Spleen (tissue), 13 donors: ENCODE measurements at places on chromosomes 4 and X.

GRCh38 chr4:170672381-170672965 lies 582.7 kb upstream of the AADAT start:
- H3K4me3 ChIP-seq = no peak overlapping the region
- H3K4me1 ChIP-seq = no peaks in the 10 kb centered on the region
- no peaks in the 10 kb centered on the region for H3K27me3 ChIP-seq
- DNase-seq = no peak
- no peaks in the 10 kb centered on the region for H3K36me3 ChIP-seq

DNA sequence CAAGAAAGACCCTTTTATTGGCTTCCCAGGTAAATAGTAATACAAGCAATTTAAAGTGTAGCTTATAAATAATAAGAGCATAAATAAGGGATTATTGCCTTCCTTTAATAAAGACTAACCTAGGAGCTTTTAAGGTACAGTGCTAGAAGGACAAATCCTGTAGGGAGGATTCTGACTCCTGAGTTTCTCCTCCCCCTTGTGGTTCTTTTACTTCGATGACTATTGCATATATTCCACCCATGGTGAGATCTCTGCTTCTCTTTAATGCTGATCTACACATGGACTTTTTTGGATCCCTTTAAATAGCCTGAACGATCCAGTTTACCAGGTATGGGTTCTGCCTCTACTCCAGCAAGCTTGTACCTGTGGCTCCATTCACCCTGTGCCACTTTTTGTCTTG lies 2.5 kb downstream of the GALNT7 start:
- peaks cover 53% of the 10 kb centered on the region for H3K4me1 ChIP-seq
- H3K27me3 ChIP-seq = no peaks in the 10 kb centered on the region
- H3K27ac ChIP-seq = no peak overlapping the region
- H3K4me3 ChIP-seq = no peak overlapping the region
- DNase-seq = no peak

DNA sequence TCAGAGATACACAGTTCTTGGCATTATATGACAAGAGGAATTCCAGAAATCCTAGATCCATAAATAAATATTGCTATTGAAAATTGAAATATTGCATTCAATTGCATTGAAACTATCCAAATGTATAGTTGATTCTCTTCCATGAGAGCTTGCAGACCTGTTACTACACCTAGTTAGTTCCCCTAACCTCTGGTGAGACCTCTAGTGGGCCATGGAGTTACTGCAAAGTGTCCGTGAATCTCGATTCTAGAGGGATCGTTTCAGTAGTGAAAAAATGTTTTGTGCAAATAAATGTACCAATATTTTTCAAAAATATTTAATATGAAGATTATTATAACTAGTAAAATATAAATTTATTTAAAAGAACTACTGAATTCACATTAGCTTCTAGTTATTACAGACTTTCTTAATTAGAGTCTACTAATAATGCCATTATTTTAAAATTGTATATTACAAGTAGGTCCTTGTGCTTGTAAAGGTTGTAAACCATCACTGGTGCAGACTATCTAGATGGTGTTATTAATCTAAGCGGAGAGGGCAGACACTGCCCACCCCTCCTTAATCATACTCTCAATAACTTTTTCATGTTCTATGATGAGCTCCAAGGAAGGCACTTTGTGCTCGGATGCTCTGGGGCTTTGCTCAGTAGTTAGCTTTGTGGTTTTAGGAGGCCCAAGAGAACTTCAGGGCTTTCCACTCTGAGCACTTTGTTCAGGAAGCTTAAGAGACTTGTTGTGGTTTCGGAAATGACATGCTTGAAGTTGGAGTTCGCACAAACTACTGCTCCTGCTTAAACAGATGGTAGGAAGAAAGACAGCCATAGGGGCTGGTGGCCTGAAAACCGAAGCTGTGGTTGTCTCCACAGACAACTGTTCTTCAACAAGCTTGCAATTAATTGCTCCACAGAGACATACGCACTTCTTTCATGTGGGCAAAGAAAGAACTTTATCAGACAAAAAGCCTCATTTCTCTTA lies 42.8 kb downstream of the IL21 start:
- H3K4me3 ChIP-seq = no peak overlapping the region
- no peak for DNase-seq
- H3K27me3 ChIP-seq = no peaks in the 10 kb centered on the region
- H3K4me1 ChIP-seq = no peaks in the 10 kb centered on the region
- H3K36me3 ChIP-seq = no peaks in the 10 kb centered on the region
- peak overlapping the region; percentile 64 for H3K27ac ChIP-seq

DNA sequence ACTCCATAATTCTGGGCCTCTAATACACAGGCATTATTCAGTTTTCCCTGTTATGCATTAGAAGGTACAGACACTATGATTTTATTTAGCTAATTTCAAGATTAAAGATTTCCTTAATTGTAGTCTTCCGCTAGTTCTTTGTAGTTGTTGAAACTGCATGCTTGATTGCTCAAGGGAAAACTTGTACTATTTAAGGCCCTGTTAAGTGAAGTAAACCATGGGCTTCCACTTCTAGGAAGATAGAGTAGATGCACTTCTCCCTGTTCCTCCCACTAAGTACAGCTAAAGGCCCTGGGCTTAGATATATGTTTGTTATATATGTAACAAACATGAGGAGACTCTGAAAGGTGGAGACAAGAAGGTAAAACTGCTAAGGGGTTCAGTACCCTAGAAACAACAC lies 215.8 kb upstream of the LEF1 start:
- H3K4me3 ChIP-seq = no peak overlapping the region
- H3K27ac ChIP-seq = no peak overlapping the region
- no peak for DNase-seq
- no peaks in the 10 kb centered on the region for H3K36me3 ChIP-seq
- no peaks in the 10 kb centered on the region for H3K4me1 ChIP-seq
- H3K27me3 ChIP-seq = no peaks in the 10 kb centered on the region

- DNase-seq = no peak
- no peak overlapping the region for H3K27ac ChIP-seq
- no peaks in the 10 kb centered on the region for H3K27me3 ChIP-seq
- H3K4me1 ChIP-seq = no peaks in the 10 kb centered on the region
These were observed 62.7 kb upstream of the FAM47B start for GRCh38 chrX:34879886-34880285.

GRCh38 chr4:156875055-156875454 lies 96.5 kb downstream of the PDGFC start:
- no peak overlapping the region for H3K4me3 ChIP-seq
- H3K27ac ChIP-seq = no peak overlapping the region
- no peaks in the 10 kb centered on the region for H3K36me3 ChIP-seq

DNA sequence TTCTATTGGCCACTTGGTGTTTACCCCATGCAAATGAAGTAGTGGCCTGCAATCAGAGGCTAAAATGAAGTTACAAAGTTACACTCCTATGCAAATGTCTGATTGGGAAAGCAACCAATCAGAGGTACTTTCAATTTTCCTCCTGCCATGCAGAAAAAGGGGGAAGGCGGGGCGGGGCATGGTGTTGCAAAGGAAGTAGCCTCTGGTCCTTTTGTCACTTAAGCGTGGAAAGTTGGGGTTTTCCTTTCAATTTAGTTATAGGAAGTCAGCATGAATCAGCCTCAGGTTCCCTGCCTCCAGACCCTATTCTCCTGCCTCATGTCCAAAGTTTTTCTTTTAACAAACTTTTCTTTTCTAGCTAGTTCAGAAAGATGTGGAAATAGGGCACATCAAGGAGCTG lies 69.3 kb downstream of the GPC4 start:
- DNase-seq = no peak
- H3K4me1 ChIP-seq = no peaks in the 10 kb centered on the region
- H3K4me3 ChIP-seq = no peak overlapping the region
- no peaks in the 10 kb centered on the region for H3K36me3 ChIP-seq
- no peaks in the 10 kb centered on the region for H3K27me3 ChIP-seq

DNA sequence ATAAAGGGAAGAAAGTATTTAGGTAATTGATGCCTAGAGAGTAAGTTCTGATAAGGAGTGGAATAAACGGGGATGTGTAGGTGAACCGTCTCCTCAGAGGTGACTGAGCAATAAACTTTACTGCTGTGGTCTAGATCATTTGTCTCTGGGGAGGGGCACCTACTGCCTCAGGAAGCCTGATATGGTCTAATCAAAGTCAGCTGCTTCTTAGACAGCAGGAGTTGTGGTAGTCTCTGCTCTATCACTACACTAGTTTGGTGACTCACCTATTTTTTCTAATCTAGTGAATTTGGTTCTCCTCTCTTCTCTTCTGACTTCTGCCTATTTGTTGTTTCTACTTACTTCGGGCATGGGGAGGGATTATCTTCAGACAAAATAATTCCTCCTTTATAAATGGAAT lies 95.1 kb upstream of the STIM2 start:
- H3K27ac ChIP-seq = no peak overlapping the region
- no peak overlapping the region for H3K4me3 ChIP-seq
- H3K27me3 ChIP-seq = no peaks in the 10 kb centered on the region
- peaks cover 11% of the 10 kb centered on the region for H3K4me1 ChIP-seq

DNA sequence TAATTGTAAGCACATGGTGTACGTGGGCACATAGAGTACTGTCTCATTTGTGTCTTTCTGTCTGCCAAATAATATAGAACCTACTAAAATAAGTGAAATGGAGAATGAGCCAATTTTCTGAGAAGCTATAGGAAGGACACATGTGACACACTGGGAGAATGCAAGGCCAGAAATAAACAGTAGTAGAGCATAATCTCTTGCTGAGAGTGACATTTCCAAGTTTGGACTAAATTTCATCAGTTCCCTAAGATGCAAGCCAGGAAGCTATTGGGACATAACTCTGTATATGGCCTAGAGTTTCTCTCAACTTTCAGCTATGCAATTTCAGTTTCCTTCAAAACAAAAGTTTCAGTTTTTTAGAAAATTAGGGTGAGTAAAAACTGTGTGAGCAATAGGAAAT lies 638.7 kb downstream of the PCDH18 start:
- H3K27me3 ChIP-seq = no peaks in the 10 kb centered on the region
- H3K4me1 ChIP-seq = no peaks in the 10 kb centered on the region
- H3K27ac ChIP-seq = no peak overlapping the region
- DNase-seq = no peak
- no peaks in the 10 kb centered on the region for H3K36me3 ChIP-seq

- H3K27me3 ChIP-seq = no peaks in the 10 kb centered on the region
- no peak overlapping the region for H3K27ac ChIP-seq
- DNase-seq = no peak
These were observed 125.0 kb downstream of the TBX22 start for GRCh38 chrX:80139564-80139963.

- no peak overlapping the region for H3K27ac ChIP-seq
- no peaks in the 10 kb centered on the region for H3K4me1 ChIP-seq
- no peaks in the 10 kb centered on the region for H3K36me3 ChIP-seq
- H3K27me3 ChIP-seq = no peaks in the 10 kb centered on the region
- no peak for DNase-seq
These were observed 2649.3 kb downstream of the PCDH7 start for GRCh38 chr4:33369446-33369845.
